ENCODE measurements at places on chromosomes 12 and 14. TPM values are rescaled to one million over a fixed set of nuclear protein-coding genes. Genes with fewer than 3 reads are reported as not detected.

Gene SMAGP
- 4.0 TPM for total RNA-seq

Gene TEX22
- total RNA-seq, result 1.3 TPM

Gene SLC25A21
- total RNA-seq, result 0.25 TPM

Gene FLRT2
- 1.7 TPM for total RNA-seq

Gene KRT74
- not detected for total RNA-seq

Gene VCPKMT
- total RNA-seq, result 3.8 TPM
